Myocyte (in vitro differentiated cells): ENCODE measurements at places on chromosomes 1 and 21. TPM values are rescaled to one million over a fixed set of nuclear protein-coding genes. Genes with fewer than 3 reads are reported as not detected.

The LRRC8B gene
- 11.6 and 14.8 TPM in 2 replicates for total RNA-seq

DNA sequence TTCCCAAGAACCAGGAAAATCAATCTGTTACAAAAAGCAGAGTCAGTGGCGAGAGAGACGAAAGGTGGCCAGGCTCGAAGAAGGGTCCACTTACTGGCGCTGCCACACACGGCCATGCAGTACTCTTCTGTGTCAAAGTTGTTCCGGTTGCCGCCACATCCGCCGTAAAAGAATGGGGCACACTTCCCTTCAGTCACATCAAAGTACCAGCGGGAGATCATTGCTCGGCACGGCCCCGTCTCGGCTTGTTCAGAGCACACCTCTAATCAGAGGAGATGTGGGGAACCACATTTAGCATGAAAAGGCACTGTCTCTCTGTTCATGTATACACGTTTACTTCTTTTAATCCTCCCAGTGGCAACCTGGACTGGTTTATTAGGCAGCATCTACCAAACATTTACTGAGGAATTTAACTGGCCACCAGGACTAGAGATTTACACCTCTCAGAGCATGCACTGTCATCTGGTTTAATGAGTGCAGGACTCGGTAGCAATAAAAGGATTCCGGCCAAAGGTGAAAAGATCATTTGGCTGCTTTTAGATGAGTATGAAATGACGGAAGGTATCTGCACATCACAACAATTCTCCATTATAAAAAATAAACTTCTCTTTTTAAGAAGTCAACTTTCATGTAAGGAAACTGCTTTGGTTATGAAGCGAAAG lies 170.5 kb downstream of the APP start:
- no peak for DNase-seq

- DNase-seq, result no peak
Measured at GRCh38 chr1:115314092-115314491, 24.0 kb downstream of the NGF start.

The CLDN8 gene
- not detected in 2 replicates for total RNA-seq

The CD247 gene
- 0.21 TPM in 1 of 2 replicates, not detected in the other for total RNA-seq

- no peak for DNase-seq
Measured at GRCh38 chr21:27776925-27777553, 810.2 kb upstream of the ADAMTS5 start.

GRCh38 chr1:95023399-95024043 lies 49.2 kb downstream of the ALG14 start:
- DNase-seq, result peak; percentile 67

GRCh38 chr1:112672009-112672408 lies 2.5 kb upstream of the MOV10 start:
- no peak for DNase-seq

GRCh38 chr1:68270951-68271350 lies 38.6 kb upstream of the WLS start:
- DNase-seq, result no peak

DNA sequence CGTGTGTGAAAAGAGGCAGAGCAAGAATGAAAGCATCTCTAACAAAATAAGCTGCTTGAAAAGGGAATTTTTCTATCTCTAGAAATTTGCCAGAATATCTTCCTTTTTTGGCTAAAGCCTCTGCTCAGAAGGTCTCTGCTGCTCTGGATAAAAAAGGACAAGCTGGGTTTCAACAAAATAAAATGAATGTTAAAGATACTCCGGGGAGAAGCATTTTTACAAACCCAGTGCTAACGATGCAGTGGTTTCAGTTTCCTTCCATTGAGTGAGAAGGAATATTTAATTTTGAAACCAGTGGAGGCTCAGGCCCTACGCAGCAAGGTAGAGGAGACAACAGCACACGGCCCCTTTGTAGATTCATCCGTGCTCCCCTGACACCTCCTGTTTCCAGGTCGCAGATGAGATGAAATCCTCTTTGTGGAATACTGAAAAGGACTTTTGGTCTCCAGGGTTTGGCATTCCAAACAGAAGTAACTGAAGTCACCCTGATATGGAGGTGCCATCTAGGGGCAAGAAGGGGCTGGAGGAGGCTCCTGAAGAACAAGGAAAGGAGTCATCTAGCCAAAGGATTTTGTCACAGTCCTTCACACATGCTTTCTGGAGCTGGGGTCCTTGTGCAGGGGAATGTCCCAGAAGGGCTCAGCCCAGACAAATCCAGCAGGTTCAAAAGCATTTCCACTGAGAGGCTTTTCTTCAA lies 65.7 kb upstream of the SYT6 start:
- DNase-seq, result peak; percentile 60

DNA sequence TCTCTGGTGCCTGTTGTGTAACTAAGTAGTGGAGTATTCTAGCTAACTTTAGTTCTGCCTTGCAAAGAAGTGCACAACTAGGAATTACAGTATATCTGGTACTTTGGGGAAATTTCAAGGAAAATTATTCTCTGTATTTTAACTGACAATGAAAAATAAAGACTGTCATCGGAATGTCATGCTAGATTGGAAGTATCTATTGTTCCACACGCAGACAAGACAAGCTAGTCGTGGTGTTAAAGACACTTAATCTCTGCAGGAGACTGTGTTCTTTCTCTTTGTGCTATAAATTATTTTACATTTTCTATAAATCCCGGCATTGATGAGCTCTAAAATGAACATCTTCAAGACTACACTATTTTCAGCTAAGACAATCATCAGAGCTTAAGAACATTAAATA lies 1068.8 kb upstream of the ADGRL4 start:
- DNase-seq, result no peak

DNA sequence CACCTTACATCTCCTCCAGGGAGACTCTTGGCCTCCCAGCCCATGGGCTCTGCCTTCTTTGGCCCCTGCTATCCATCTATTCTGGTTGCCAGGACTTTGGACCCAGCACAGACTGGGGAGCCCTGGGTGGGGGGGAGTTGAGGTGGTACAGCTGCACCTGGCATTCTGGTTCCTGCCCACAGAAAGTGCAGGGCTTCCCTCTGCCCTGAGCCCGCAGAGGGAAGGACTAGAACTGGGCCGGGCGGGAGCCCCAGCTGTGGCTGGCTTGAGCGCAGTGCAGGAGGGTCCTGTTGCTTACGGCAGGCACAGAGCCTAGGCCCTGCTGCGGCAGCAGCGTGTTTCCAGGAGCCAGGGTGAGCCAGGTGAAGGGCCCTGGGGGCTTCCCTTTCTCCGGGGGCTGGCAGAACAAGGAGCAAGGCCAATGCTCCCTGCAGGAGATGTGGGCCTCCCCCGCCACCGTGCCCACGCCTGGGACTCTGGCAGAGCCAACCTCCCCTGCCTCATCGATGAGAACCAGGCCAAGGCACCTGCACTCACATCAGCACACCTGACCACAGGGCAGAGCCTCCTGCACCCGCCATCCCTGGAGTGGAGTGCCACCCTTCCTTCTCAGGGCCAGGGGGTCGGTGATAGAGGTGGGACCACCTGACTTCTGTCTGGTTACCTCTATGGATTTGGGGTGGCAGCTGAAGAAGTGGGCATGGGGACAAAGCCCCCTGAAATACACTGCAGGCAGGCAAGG lies 16.1 kb downstream of the PARS2 start:
- DNase-seq, result no peak

DNA sequence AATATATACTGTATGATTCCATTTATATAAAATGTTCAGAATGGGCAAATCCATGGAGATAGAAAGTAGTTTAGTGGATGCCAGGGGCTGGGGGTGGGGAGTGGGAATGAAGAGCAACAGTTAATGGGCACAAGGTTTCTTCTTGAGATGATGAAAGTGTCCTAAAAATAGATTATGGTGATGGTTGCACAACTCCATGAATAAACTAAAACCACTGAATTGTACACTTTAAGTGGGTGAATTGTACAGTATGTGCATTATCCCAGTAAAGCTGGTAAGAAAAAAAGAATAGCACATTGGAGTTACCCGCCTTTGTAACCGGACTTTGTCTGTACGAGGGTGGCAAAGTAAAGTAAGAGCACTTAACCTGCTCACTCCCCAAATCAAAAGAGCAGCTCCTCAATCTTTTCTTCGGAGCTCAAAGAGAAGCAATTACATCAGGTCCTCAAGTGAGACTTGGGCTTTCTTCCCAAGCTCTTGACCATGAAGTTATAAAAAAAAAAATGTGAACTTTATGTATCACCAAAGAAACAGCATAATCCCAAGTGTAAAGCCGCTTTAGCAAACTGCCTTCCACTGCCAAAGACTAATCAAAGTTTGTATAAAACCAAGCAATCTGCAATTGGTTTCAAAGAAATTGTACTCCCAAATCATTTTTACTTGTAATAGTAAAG lies 32.1 kb downstream of the ALDH9A1 start:
- DNase-seq, result peak; percentile 21

DNA sequence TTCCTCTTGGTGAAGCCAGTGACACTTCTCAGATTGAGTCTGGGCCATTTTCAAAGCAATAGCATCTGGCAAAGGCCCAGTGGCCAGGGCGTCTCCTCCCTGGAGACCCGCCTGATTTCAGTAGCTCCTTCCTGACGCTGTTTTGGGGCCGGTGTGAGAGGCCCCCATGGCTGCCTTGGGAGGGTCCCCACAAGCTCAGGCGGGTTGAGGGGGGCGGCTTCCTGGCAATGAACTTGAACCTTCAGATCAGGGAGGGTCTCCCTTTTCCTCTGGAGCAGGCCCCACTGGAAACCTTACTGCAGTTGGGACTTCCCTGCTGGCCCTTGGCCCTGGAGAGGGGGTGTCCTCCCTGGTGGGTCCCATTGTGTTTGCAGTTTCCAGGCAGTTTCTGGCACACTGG lies 121.2 kb downstream of the CRYAA start:
- DNase-seq, result no peak

The NRDC gene
- total RNA-seq, result 67.8 and 84.5 TPM in 2 replicates

DNA sequence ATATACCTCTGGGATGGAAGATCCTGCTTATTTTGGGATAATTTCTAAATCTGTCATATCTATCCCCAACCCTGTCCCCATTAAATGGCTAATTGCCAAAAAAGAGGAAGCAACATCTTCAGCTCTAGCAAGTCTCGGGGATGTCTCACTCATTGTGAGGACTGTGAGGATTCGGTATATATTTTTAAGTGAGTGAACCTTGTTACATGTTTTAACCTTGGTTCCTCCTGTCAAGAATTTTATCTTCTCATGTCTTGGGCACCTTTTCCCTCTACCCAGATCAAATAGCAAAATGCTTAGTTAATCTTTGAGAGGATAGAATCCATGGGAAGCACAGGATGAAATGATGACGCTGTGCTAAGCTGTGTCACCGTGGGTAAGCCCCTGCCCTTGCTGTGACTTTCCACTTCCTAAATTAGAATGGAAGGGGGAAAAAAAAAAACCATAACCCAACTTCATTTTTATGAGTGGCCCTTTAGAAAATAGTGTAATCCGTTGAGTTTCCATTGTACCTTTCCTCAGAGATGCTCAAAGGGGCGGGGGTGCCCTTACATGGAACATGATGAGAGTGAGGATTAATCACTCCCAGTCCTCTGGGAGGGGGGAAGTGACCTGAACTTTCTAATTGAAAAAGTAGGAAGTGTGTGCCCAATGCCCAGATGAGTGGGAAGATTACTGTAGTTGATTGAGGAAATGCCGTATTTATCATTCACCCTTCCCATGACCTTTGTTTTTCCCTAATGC lies 7.6 kb downstream of the ATP1A1 start:
- no peak for DNase-seq

The FMOD gene
- 4.4 and 10.6 TPM in 2 replicates for total RNA-seq

DNA sequence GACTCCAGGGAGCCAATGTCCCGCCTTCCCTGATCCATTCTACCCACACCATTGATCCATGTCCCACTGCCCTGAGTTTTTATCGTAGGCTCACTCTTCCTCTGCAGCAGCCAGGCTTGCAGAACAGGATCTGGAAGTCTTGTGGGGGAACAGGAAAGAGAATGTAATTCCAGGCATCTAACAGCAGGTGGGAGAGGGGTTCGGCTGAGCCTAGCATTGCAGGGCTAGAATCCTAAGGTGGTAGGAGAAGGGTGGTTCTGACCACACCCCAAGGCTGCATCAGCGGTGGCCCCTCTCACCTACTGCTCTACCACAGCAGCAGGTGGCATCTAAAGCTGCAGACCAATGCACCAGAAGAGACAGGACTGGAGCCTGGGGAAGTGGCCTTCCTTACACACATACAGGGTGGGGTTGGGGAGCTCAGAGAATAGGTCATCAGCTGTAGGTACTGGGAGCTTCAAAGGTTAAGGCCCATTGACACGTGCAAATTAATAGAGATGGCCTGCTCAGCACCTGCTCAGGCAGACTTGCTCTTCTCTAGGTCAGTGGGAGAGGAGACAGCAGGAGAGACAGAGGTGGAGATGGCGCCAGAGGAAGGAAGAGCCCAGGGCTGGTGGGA lies 20.5 kb downstream of the KNCN start:
- no peak for DNase-seq

DNA sequence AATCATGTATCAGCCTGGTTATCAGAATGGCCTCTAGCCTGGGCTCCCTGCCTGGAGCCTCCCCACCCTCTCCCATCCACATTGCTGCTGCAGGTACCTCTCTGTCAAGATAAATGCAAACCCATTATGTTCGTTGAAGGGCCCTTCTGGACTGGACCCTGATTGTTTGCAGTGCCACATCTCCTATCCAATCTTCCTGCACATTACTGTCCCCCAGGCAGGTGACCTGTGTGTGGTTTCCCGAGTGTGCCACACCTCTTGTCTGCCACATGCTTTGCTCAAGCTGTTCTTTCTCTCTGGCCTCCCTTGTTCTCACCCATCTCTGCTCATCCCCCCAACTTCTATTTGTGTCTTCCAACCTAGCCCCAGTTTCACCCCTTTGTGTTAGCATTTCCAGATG lies 32.4 kb downstream of the IER5 start:
- no peak for DNase-seq

DNA sequence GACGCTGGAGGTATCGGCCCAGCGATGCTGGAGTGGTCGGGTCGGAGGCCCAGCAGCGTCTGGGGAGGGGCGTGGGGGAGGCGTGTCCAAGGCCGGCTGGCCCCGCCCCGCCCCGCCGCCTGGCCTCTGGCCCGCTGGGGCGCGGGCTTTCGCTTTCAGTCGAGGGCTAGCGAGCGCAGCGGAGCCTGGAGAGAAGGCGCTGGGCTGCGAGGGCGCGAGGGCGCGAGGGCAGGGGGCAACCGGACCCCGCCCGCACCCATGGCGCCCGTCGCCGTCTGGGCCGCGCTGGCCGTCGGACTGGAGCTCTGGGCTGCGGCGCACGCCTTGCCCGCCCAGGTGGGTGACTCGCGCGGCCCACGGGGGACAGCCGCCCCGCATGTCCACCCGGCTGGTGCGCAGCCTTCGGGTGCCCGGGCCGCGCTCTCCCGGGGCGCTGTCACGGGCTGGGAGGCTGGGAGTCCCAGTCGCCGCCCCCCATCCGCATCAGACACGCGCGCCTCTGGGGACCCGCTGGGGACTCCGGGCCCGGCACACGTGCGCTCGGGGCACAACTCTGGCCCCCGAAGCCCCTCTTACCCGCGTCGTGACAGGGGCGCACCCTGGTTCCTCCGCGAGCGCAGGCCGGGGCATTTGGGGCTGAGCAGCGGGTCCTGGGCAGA lies at the start of gene TNFRSF1B:
Gene TNFRSF1B (plus strand): TSS at position 158 of the 659 bp plus-strand sequence. CDS start 101 bp downstream, at position 259.
- peak; percentile 38 for DNase-seq

The CRYBG2 gene
- total RNA-seq, result not detected in 2 replicates

DNA sequence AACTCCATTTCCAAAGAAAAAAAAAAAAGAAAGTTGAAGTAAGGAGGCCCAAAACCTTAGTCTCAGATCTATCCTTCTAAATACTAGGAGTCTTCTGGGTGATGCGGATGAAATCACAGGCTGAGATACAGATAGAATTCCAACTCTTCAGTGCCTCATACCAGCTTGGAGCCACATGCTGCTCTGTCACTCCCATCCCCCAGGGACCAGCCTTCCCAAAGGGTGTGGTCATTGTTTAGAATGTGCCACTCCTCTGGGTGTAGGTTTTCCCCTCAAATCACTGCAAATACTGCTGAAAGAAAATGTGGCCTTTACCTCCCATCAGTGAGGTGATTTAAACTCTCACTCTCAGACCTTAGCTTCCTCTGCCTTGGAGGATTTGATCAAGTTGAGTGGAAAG lies 112.9 kb downstream of the CDC7 start:
- DNase-seq, result peak; percentile 51
